ENCODE measurements at places on chromosomes 11 and 22.

DNA sequence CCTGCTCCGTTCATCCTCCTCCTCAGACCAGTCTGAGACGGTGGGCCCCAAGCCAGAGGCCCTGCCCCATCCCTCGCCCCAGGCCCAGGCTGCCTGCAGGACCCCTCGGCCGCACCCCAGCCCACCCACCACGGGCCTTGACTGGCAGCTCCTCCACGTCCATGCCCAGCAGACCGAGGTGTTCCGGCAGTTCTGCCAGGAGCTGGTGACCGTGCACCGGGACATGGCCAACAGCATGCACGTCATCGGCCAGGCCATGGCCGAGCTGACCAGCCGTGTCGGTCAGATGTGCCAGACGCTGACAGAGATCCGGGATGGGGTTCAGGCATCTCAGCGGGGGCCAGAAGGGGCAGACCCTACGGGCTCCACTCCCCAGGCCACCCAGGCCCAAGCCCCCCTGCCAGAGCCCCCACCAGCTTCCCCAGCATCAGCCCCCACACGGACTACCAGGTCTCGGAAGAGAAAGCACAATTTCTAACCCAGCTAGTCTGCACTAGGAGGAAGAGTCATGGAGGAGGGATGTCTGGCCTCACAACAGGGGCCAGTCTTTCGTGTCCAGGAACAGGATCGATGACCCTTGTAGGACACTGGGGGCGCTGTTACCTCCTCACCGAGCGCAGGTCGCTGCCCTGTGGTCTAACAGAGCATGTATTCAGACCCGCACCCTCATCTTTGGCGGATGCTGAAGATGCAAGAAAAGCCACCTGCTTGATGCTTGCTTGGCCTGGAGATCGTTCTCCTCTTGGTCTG is 66.3 kb downstream of the PRDM11 start:
- no peak overlapping the region for H3K4me3 ChIP-seq
- no peaks in the 10 kb centered on the region for H3K27me3 ChIP-seq
- H3K4me1 ChIP-seq = no peaks in the 10 kb centered on the region
- H3K36me3 ChIP-seq = no peaks in the 10 kb centered on the region
- H3K27ac ChIP-seq = no peak overlapping the region

DNA sequence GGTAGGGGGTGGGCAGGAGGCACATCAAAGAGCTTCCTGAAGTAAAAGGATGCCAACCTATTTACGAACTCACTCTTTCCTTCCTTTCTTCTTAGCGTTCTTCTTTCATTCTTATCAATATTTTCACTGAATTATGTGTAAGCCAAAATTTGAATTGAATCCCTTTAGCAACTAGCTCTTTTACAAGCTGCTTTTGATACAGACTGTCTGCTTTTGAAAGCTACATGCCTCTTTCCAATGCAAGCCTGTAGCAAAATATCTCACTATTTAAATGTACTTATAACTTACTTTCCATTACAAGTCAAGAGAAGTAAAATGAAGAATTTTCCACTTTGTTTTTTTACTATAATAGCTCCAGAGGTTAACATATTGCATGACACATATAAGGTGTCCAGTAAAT is 186.6 kb downstream of the NXPE2 start:
- H3K4me1 ChIP-seq = no peaks in the 10 kb centered on the region
- H3K4me3 ChIP-seq = no peak overlapping the region
- no peak for DNase-seq
- no peak overlapping the region for H3K27ac ChIP-seq
- no peaks in the 10 kb centered on the region for H3K36me3 ChIP-seq

DNA sequence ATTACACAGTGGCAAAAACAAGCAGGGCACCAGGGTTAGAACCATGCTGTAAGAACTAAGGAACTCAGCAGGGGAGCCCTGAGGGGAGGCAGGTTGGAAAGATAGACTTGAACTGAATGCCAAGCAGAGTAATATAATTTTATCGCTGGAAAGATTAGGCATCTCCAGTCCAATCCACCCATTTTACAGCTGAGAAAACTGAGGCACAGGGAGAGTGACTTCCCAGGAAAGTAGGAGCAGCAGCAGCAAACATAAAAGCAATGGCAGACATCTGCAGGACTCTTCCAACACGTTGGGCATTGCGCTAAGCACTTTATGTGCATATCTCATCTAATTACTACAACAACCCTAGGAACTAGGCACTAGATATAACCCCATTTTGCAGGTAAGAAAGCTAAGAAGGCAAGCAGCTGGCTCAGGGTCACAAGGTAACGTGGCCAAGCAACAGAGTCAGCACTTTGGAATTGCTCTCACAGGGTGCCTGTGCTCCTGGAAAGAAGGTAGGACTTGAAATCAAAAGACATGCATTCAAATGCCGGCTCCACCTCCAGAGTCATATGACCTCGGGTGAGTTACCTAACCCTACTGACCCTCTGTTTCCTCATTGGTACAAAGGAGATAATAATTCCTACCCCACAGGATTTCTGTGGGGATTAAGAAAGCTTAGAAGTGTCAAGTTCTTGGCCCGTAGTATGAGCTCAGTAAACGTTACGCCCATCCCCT is 215.3 kb downstream of the BARX2 start:
- H3K4me3 ChIP-seq = no peak overlapping the region
- H3K27ac ChIP-seq = no peak overlapping the region
- H3K27me3 ChIP-seq = no peaks in the 10 kb centered on the region
- no peak for DNase-seq
- H3K36me3 ChIP-seq = no peaks in the 10 kb centered on the region
- no peaks in the 10 kb centered on the region for H3K4me1 ChIP-seq

- H3K36me3 ChIP-seq = no peaks in the 10 kb centered on the region
- H3K4me3 ChIP-seq = peak overlapping the region; percentile 53
- H3K27ac ChIP-seq = no peak overlapping the region
- no peaks in the 10 kb centered on the region for H3K27me3 ChIP-seq
- peak; percentile 96 for DNase-seq
Measured at GRCh38 chr11:119363851-119364590, 17.5 kb downstream of the USP2 start.

- DNase-seq = no peak
- peak overlapping the region; percentile 78 for H3K27ac ChIP-seq
- H3K27me3 ChIP-seq = no peaks in the 10 kb centered on the region
- H3K4me3 ChIP-seq = peak overlapping the region; percentile 19
- no peaks in the 10 kb centered on the region for H3K36me3 ChIP-seq
- H3K4me1 ChIP-seq = peaks cover 44% of the 10 kb centered on the region
Measured at GRCh38 chr11:82858556-82859091, 41.6 kb downstream of the PRCP start.

Data from osteoblast (primary cell).